Fibroblast of mammary gland (primary cell): ENCODE measurements at places on chromosomes 4 and X.

DNA sequence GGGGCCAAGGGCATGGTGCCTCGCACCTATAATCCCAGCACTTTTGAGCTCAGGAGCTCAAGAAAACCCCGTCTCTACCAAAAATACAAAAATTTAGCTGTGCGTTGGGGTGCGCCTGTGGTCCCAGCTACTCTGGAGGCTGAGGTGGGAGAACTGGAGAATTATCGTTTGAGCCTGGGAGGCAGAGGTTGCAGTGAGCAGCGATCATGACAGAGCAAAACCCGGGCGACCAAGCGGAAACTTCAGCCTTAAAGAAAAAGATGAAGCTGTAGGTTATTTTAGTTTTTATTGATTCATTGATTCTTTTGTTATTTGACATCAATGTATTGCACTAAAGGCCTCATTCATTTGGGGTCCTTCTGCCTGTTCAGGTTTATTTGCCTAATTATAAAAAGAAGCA is 5.4 kb downstream of the TMPRSS11F start:
- no peak for DNase-seq

GRCh38 chr4:97924341-97924958 is 218.8 kb downstream of the STPG2 start:
- no peak for DNase-seq

- no peak for DNase-seq
Observed at GRCh38 chr4:620201-620600, 5.2 kb upstream of the PDE6B start.

DNA sequence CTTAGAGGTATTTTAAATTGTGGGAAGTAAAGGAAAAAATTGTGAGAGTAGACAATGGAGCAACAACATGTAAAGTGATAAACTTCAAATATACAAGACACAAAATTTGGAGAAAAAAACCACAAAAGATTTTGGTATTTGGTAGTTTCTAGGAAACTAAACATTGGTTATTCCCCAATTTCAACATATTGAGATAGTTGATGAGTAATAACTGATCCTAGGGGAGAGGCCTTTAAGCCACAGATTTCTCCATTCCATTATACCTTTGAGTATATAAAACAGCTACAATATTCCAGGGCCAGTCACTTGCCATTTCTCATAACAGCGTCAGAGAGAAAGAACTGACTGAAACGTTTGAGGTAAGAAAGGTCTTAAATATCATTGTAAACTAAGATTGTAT is at the start of gene FDCSP:
FDCSP (plus strand) TSS at position 301 of the 400 bp plus-strand sequence. CDS start 5,071 bp downstream, outside the sequence.
- DNase-seq, result no peak

GRCh38 chrX:10617999-10618351 is 2.4 kb downstream of the MID1 start:
- peak; percentile 74 for DNase-seq

GRCh38 chr4:125323654-125324053 is 8.9 kb downstream of the FAT4 start:
- DNase-seq, result peak; percentile 62
